Vagina (tissue), 2 donors: ENCODE measurements at places on chromosomes 4 and X.

GRCh38 chrX:109813236-109813635 is 80.2 kb upstream of the ACSL4 start:
- no peak for DNase-seq

DNA sequence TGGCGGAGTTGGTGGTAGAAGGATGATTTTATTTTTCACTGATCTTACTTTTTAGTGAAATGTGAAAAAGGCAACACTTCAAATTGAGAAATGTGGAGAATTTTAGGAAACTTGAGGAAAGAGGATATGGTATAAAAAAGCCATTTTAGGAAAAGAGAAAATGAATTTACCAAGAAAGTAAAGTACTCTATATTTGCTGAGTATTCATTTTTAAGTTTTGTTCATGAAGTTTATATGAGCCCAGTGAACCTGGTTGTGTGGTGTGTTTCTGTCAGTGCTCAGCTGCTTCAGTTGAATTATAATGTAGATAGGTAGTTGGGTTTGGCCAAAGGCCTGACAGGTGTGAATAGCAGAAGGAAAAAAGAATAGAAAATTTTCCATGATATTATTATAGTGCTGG is 345.5 kb upstream of the FSTL5 start:
- DNase-seq: no peak

DNA sequence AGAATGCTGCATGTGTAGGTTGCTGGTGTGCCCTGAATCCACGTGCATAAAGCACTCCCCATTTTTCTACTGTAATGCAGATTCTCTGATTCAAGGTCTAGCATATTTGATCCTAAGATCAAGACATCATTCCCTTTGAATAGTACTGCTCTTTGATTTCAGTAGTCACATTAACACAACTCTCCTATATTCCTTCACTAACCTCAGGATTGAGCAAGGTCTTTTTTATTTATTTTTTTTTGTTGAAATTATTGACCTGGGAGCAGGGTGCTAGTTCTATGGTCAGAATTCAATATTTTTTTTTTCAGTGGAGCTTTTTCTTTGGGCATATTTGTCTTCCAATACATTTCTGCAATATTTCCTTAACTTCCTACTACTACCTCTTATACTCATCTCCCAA is 245.7 kb downstream of the RBMX2 start:
- DNase-seq: no peak

GRCh38 chr4:173218411-173219125 is 50.0 kb downstream of the GALNT7 start:
- no peak for DNase-seq

GRCh38 chr4:18014269-18014668 is 7.3 kb downstream of the LCORL start:
- no peak for DNase-seq

- DNase-seq: no peak
These were observed 11.6 kb downstream of the DLG3 start for GRCh38 chrX:70456256-70456655.

DNA sequence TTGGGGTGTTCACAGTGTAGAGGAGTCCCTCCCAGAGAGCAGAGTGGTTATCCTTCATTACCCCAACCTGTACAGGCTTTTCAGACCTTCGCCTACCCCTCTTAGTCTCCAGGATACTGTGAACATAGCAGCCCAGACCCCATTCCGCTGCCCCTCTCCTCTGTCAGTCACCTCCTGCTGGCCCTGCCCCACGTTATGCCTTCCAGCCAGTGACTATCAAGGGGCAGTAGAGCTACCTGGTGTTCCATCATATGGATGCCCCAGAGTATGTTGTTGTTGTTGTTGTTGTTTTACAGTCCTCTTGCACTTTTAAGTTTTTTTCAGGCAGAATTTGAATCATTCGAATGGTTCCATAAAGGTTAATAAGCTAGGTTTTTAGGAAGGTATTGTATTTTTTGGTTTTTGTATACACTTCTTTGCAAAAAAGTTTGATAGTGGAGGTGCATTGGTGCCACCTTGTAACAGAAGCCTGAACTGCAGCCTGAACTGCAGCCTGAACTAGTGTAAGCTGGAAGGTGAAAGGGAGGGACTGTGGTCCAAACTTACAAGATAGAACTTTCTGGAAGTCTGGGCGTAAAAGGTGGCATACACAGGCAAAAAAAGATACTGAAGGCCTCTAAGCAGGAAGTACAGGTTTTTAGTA is 101.4 kb upstream of the RAB40AL start:
- no peak for DNase-seq

GRCh38 chr4:75584067-75584466 is 28.2 kb downstream of the ODAPH start:
- no peak for DNase-seq

DNA sequence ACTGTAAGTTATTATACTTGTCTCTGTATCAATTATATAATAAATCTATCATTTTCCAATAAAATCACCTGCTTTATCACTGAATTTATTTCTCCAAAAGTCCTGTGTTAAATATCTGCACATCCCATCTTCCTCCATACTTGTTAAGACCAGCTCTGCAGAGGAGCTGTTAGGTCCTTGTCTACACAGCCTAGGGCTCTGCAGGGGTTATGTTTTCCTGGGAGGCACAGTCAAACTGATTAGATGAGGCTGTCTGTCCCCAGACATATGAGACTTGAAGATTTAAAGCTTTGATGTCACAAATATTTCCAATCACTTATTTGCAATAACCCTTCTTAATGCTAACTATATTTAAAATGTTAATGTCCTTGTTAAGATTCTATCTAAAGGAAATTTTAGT is 446.8 kb downstream of the TRAM1L1 start:
- no peak for DNase-seq

DNA sequence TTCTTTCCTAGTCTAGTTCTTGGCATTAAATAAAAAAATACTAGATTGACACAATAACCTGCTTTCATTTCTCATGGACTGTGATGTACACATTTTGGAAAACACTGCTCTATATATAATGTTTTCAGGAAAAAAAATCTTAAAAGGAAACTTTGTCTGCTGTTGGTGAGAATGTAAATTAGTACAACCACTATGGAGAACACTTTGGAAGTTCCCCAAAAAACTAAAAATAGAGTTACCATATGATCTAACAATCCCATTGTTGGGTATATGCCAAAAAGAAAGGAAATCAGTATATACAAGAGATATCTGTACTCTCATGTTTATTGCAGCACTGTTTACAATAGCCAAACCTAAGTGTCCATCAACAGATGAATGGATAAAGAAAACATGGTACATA is 202.3 kb downstream of the PPP3CA start:
- DNase-seq: no peak

GRCh38 chrX:123588723-123589122 is 144.1 kb downstream of the THOC2 start:
- no peak for DNase-seq

- no peak for DNase-seq
These were observed 1722.9 kb upstream of the AGA start for GRCh38 chr4:179165000-179165738.

- no peak for DNase-seq
These were observed 159.7 kb downstream of the ARHGAP10 start for GRCh38 chr4:147891476-147892115.

- no peak for DNase-seq
These were observed 8.4 kb upstream of the CD99 start for GRCh38 chrX:2682565-2683177.

DNA sequence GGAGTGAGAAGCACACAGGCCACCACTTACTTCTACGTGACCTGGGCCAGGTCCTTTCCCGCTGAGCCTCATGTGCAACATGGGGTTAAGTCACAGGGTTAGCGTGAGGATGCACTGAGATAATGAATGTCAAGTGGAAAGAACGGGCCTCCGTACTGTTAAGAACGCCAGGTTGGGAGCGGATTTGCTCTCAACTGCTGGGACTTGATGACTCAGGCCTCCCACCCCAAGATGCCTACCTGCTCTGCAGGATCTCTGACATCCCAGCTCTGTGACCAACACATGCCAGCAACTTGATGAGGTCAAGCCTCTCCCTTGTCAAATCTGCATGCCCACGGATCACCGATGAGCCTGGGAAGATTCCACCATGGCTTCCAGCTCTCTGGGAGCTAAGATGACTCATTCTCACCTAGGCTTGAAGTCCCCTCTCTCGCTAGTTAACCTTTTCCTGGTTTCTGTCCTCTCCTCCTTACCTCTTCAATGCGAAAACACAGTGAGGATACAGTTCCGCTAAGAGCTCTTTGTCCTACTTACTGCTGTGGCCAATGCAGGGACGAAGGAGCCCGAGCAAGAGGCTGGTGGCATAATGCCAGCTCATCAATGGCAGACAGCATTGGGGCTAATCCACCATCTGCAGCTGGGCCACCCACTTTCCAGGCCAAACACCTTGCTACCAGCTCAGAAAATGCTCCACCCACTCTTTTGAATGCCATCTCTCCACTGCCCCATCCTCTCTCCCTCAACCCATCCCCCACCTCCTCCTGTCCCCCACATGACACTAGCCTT is 67.6 kb downstream of the PJA1 start:
- no peak for DNase-seq

GRCh38 chr4:149176039-149176438 is 639.6 kb downstream of the IQCM start:
- no peak for DNase-seq

GRCh38 chr4:150682126-150682525 is 100.2 kb downstream of the MAB21L2 start:
- DNase-seq: no peak

- no peak for DNase-seq
These were observed 56.9 kb downstream of the SERTM2 start for GRCh38 chrX:111568354-111568753.

GRCh38 chr4:38489924-38490639 is 173.9 kb upstream of the KLF3 start:
- DNase-seq: no peak

DNA sequence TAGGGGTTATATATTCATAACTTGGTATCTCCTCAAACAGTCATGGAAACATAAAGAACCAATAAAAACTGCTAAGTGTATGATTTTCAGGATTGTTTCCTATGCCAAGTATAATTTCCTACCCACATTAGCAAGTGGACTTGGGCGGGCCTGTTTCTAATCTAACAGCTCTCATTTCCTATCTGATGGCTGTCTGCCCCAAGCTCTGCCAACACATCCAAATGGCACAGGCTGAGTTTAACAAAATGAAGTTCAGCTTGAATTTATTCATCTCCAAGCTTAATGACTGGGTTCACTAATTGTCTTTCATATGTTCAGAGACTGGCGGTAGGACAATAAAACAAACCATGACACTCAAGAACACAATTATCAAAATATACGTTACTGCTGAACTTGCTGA is 55.5 kb upstream of the S100G start:
- DNase-seq: no peak
